ENCODE measurements at places on chromosomes 3 and 15.

GRCh38 chr3:184593220-184593927 lies 31.8 kb downstream of the EPHB3 start:
- DNase-seq = no peak

- DNase-seq = no peak
These were observed 7.8 kb downstream of the GLDN start for GRCh38 chr15:51349156-51349844.

DNA sequence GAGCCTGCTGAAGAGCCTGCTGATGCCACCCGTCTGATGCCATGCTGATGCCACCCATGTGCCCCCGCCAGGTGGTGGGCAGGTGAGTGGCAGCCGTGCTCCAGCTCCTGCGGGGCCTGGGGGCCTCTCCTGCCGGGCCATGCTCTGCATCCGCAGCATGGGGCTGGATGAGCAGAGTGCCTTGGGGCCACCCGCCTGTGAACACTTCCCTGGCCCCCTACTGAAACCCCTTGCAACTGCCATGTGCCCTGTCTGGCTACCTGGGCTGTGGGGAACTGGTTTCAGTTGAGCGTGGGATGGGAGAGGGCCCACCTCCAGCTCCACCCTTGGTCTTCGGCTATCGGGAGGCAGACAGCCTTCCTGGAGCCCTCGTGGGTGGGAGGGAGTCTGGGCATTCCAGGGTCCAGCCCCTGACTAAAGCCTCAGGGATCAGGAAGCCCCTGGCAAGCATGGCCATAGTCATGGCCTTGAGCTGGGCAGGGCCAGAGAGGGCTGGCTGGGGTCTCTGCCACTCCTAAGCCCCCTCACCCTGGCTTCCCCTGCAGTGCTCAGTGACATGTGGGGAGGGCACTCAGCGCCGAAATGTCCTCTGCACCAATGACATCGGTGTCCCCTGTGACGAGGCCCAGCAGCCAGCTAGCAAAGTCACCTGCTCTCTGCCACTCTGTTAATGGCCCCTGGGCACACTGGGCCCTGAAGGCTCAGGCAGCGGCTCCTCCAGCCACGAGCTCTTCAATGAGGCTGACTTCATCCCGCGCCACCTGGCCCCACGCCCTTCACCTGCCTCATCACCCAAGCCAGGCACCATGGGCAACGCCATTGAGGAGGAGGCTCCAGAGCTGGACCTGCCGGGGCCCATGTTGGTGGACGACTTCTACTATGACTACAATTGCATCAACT lies 92.2 kb downstream of the TBC1D2B start:
- DNase-seq = no peak

- peak; percentile 9 for DNase-seq
These were observed 641 bp downstream of the OPA1 start for GRCh38 chr3:193593668-193594030.

GRCh38 chr15:56524915-56525314 lies 60.0 kb upstream of the MNS1 start:
- no peak for DNase-seq

GRCh38 chr3:156902916-156903315 lies 76.8 kb downstream of the LEKR1 start:
- DNase-seq = no peak

GRCh38 chr3:25229586-25229985 lies 198.5 kb upstream of the RARB start:
- DNase-seq = peak; percentile 82

DNA sequence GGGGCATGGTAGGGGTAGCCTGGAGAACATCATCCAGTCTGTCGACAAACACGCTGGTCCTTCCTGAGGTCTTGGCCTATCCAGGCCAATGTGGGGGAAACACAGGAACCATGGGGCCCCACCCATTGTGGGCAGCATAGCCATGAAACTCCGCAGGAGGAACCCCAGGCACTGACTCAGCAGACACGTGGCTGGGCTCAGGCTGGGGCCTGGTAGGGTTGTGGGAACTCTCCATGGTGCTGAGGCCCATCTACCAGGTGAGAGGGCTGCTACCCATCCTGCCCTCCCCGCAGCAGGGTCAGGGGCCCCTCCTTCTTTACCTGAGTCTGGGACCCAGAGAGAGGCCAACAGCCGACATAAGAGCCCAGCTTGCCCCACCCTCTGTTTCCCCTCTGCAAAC lies 22.6 kb upstream of the CACNA2D2 start:
- DNase-seq = no peak

GRCh38 chr3:63333815-63334214 lies 55.7 kb downstream of the SYNPR start:
- no peak for DNase-seq

GRCh38 chr3:44078863-44079262 lies 162.8 kb upstream of the TOPAZ1 start:
- DNase-seq = no peak

GRCh38 chr3:195573611-195574496 lies 9.9 kb downstream of the APOD start:
- no peak for DNase-seq

DNA sequence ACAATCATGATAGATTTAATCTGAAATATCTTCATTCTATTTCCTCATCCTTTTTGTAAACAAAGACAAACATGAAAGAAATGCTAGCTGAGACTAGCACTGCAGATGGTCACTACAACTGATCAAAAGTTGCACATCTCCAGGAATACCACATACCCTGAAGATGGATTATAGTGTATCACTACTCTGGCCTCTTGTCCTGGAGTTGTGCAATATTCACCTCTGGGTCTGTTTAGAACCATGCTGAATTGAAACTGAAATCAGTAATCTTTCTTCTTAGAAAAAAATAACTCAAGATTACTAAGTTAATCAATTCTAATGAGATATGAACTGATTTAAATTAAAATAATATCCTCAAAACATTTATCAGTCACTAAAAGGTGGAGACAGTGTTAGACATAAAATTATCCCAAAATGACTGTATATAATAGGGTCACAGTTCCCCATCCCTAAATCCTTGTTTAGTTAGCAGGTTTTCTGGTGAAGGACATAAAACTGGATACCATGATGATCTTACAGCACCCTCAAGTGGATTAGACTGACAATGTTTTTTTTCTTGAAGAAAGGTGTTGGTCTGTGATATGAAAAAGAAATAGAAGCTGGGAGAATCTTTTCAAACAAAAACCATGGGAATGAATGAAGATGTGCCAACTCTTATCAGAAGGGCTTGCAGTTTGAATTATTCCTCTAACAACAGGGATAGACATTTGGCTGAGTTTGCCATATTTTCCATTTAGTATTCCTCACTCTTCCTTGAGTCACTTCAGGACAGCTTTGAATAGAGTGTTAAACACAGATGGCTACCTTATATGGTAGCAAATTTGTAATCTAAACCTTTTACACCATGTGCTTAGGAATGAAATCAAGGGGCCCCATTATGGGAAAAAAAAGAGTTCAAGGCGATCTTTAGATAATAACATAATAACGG lies 7.1 kb upstream of the TTC14 start:
- DNase-seq = peak; percentile 83

GRCh38 chr15:62369454-62369853 lies 204.4 kb upstream of the C2CD4B start:
- DNase-seq = no peak

DNA sequence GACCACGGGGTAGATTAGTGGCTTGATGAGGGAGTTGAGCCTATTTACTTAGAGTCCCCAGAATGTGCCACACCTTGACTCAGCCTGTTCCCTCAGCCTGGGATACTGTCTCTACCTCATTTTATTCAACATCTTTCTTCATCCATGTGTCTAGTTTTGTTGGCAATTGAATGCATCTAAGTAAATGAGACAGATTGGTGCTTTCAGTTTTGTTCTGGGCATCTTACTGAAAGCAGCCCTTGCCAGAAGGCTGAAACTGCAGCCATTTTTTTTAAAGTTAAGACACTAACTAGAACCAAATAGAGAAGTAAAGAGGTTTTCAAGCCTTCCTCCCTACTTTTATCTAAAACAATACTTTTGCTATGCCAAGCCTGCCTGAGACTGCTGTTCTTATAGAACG lies 246.8 kb downstream of the SLCO3A1 start:
- DNase-seq = no peak

- no peak for DNase-seq
These were observed 16.8 kb downstream of the LPP start for GRCh38 chr3:188170461-188171459.

DNA sequence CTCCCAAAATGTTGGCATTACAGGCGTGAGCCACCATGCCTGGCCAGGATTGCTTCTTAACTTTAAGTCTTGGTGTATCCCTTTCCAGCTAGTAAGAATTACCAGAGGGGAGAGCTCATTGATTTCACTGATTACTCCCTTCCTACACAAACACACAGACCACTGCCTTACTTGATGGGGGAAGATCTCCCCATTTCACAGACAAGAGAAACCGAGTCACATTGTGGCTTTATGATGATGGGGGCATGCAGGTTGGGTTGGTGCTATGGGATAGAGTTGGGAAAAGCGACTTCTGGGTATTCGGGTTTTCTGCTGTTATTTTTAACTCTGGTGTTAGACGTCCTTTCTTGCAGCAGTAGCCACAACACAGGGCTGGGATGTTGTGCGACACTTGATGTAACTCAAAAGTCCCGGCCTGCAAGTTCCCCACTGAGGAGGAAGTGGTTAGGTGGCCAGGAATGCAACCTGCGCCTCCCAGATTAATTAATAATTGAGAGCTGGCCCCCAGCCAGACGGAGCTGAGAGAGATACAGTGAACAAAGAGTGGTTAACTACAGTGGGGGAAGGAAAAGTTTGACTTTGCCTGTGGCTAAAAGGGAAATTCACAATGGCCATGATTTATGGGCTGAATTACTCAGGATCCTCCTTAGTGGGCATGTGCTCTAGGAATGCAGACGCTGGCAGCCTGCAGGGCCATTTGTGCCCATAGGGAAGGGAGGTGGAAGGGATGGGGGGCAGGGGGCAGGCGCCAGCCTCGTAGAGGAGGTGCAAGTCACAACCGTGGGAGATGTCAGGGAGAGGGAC lies 63.6 kb downstream of the SMAD6 start:
- no peak for DNase-seq

GRCh38 chr15:61025308-61025707 lies 203.8 kb downstream of the RORA start:
- DNase-seq = no peak

- no peak for DNase-seq
These were observed 580.2 kb downstream of the NLGN1 start for GRCh38 chr3:173977747-173978146.

DNA sequence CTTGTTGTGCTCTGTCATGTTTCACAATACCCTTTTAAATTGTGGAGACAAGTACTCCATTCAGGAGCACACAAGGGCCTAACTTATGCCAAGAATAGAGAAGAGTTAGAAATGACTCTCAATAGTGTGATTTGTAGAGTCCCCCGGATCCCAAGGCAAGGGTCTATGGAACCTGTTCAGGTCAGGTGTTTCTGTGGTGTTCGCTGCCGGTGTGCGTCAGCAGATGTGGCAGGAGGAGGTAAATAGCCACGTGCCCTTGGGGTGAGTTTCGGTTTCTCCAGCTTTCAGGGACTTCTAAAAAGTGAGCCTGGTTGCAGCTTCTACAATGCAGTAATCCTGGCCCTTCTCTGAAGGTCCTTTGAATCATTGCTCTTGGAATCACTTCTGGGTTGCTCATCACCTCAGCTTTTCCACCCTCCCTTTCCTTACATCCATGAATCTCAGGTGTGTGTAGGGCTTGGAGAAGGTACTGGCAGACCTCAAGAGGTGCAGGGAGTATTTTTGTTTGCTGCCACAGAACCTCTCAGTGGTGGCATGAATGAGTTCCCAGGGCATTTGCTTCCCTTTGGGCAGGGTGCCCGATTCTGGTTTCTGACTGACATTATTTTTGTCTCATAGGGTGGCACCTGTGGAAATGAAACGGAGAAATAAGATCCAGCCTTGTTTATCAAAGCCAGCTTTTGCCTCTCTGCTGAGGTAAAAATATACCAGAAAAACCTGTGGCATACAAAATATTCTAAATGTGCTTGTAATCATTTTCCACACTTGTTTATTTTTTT lies 7.3 kb downstream of the ST3GAL6 start:
- DNase-seq = no peak

DNA sequence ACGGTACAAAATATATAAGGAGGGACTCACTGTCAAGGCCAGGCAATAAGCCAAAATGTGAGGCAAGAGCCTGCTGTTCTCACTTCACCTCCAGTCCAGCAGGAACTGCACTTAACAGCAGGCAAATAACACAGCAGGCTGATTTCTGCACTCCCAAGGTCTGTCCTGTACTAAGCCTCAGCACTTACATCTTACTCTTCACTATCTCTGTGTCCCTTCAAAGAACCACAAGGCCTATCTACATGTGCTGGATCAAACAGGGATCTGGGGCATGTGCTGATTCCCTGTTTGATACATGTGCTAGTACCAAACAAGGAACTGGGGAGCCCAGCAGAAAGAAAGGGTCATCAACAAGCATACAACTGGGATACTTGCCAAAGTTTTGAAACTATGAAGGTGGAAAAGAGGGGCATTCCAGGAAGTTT lies 22.2 kb downstream of the UACA start:
- no peak for DNase-seq

GRCh38 chr3:52420388-52420787 lies 24.5 kb downstream of the SEMA3G start:
- no peak for DNase-seq

- DNase-seq = no peak
These were observed 565.3 kb upstream of the NR2F2 start for GRCh38 chr15:95765161-95765560.

- DNase-seq = no peak
These were observed 269.9 kb upstream of the GADL1 start for GRCh38 chr3:31164381-31164780.

- no peak for DNase-seq
These were observed 17.7 kb upstream of the OCA2 start for GRCh38 chr15:28116521-28117431.

DNA sequence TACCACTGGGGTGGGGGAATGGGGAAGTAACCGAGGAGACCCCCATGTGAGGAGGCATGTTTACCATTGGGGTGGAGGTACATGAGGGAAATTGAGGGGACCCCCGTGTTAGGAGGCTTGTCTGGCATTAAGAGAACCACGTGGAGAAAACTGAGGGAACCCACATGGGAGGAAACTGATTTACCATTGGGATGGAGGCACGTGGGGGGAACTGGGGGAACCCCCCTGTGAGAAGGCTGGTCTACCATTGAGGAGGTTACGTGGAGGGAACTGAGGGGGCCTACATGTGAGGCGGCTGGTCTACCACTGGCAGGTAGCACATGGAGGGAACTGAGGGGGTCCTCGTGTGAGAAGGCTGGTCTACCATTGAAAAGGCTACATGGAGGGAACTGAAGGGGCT lies 159.4 kb downstream of the FBLN2 start:
- no peak for DNase-seq

- no peak for DNase-seq
These were observed 196.4 kb downstream of the RORA start for GRCh38 chr15:61032600-61033286.

DNA sequence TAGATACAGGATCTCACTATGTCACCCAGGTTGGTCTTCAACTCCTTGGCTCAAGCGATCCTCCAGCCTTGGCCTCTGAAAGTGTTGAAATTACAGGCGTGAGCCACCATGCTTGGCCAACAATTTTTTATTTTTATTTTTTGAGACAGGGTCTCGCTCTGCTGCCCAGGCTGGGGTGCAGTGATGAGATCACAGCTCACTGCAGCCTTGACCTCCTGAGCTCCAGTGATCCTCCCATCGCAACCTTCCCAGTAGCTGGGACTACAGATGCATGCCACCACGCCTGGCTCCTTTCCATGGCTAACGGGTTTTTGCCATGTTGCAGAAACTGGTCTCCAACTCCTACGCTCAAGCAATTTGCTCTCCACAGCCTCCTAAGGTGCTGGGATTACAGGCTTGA lies 20.2 kb upstream of the PIK3CB start:
- DNase-seq = no peak

- no peak for DNase-seq
These were observed 39.4 kb downstream of the TMCO5A start for GRCh38 chr15:37973856-37974255.

GRCh38 chr3:26064297-26064696 lies 274.4 kb downstream of the OXSM start:
- DNase-seq = no peak

GRCh38 chr15:53589520-53590057 lies 169.9 kb downstream of the WDR72 start:
- DNase-seq = no peak
